ENCODE measurements at places on chromosomes 16 and 17.

- peak; percentile 16 for DNase-seq
Observed at GRCh38 chr17:48840441-48840840, 9.6 kb downstream of the CALCOCO2 start.

GRCh38 chr16:9260666-9261065 is 169.2 kb downstream of the HAPSTR1 start:
- DNase-seq, result no peak

- DNase-seq, result no peak
Observed at GRCh38 chr16:16940351-16940750, 530.4 kb downstream of the XYLT1 start.

- peak; percentile 69 for DNase-seq
Observed at GRCh38 chr16:81695321-81696165, 83.5 kb upstream of the PLCG2 start.

- no peak for DNase-seq
Observed at GRCh38 chr17:66427134-66427533, 124.7 kb downstream of the PRKCA start.

DNA sequence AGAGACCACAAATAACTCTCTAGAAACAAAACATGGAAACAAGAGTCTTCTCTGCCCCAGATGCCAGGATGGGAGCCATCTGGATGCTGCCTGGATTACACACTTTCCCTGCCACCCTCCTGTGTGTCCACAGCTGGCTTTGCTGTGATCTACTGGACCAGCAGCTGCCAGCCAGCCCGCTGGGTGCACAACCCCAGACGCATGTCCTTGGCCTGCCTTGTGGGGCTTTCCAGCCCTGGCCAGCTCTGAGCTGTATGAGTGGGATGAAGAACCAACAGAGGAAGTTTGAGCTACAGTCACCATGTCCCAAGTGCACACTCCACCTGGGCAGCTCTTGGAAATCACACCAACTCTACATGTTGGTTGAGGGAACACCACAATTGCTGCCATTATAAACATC is 57.0 kb upstream of the TNRC6C start:
- no peak for DNase-seq

DNA sequence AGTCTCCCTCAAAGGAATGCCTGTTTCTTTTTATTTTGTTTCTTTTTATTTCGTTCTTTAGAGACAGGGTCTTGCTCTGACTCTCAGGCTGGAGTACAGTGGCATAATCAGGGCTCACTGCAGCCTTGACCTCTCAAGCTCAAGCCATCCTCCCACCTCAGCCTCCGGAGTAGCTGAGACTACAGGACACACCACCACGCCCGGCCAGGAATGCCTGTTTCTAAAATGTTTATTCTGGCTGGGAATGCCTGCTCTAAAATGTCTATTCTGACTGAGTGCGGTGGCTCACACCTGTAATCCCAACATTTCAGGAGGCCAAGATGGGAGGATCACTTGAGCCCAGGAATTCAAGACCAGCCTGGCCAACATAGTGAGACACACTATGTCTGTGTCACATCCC is 2.5 kb upstream of the MMP28 start:
- DNase-seq, result no peak

- DNase-seq, result no peak
Observed at GRCh38 chr16:12588510-12588909, 215.2 kb downstream of the CPPED1 start.

- DNase-seq, result no peak
Observed at GRCh38 chr17:47937941-47938340, 3.4 kb upstream of the PNPO start.

DNA sequence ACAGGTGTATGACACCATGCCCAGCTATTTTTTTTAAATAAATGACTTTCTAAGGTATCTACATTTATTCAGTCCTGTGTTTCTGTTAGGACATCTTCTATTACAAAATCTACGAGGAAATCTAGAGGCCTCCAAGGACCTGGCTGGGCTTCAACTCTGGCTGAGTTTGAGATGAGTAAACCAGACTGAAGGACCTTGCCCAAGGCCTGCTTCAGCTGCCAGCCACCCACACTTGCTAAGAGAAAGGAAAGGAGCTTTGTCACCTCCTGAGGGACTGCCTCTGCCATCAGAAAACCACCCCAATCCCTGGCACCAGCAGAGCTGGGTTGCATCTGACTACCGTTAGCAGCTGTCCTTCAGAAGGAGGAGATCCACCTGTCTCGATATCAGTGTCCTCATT is 1.3 kb upstream of the MYO1D start:
- peak; percentile 39 for DNase-seq

- DNase-seq, result no peak
Observed at GRCh38 chr17:56638591-56639051, 45.1 kb downstream of the NOG start.

- no peak for DNase-seq
Observed at GRCh38 chr17:40361925-40362695, 2.4 kb downstream of the GJD3 start.

DNA sequence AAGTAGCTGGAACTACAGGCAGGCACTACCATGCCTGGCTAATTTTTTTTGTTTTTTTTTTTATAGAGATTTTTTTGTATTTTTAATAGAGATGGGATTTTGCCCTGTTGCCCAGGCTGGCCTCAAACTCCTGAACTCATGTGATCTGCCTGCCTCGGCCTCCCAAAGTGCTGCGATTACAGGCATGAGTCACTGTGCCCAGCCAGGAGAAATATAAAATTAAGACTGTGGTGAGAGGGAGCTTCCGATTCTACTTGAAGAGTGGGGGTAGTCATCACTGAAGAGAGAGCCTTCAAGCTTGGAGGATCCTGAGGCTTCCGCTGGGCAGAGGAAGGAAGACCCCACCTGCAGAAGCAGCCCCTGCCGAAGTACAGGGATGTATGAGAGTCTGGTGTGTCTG is 34.4 kb upstream of the RGS9 start:
- peak; percentile 64 for DNase-seq

- DNase-seq, result no peak
Observed at GRCh38 chr17:74235911-74236371, 22.6 kb downstream of the TTYH2 start.

DNA sequence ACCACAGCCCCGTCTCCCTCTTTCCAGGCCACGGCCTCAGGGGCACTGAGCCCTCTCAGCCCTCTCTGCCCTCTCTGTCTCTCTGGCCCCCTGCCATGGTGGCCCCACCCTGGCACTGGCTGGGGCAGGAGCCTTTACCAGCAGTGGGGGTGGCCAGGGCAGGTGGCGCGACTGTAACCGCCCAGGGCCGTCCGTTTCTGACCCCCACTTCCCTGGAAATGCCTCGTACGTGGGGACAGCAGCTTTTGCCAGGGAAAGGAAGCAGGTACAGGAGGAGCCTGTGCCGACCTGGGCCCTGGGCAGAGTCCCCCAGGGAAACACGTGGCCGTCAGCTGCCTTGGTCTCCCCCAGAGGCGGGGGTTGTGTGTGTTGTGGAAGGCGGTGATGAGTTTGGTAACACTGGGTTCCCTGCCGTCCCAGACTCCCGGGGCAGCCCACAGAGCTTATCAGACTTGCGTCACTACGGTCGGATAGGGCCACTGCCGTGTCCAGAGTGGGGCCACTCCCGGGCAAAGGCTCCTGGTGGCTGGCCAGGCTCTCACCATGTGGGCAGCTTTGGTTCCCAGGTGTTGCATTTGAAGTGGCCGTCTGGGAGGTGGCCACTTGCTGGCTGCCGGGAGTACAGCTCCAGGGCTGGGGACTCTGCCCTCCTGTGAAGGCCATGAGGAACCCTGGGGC is 249.3 kb upstream of the CIBAR2 start:
- no peak for DNase-seq

- no peak for DNase-seq
Observed at GRCh38 chr17:76720211-76720610, 6.2 kb downstream of the JMJD6 start.

- DNase-seq, result no peak
Observed at GRCh38 chr17:3918372-3919122, 2.3 kb upstream of the P2RX1 start.

GRCh38 chr17:75759457-75759856 is 5.5 kb downstream of the GALK1 start:
- DNase-seq, result no peak

- no peak for DNase-seq
Observed at GRCh38 chr17:57968456-57968855, 13.2 kb upstream of the CUEDC1 start.

- peak; percentile 15 for DNase-seq
Observed at GRCh38 chr17:79874329-79874981, 35.2 kb upstream of the CBX4 start.

DNA sequence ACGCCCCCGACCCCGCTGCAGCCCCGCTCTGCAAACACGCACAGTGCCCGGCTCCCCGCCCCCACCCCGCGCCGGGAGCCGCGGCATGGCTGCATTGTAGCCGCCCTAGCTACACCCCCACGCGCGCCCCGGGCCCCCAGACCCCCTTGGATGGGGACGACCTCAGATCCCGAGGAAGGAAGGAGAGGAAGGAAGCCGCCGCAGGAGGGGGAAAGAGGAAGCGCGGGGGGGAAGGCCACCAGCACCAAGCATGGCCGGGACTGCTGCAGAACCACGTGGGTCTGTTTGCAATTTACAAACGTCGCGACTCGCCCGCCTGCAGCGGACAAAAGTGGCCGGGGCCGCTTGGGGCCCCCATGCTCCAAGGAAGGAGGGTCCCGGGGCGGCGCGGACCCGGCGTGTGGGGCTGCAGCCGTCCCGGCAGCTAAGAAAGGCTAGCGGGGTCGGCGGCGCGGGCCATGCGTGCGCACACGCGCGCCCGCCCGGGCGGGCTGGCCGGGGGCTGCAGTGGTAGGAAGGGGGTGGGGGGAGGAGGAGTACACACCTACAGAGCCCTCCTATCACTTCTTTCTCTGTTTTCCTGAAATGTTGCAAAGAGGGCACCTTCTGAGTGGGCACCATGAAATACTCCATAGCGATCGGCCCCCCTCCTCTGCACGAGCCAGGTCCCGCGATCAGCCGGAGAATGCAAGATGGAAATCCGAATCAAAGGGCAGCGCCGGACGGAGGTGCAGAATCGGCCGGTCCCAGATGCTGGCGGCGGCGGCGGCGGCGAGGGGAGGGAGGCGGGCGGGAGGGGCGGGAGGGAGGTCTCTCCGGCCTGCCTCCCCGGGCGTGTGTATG is 488 bp downstream of the TFAP4 start:
- DNase-seq, result peak; percentile 25

- DNase-seq, result peak; percentile 96
Observed at GRCh38 chr17:61504697-61505096, 52.5 kb downstream of the TBX4 start.

DNA sequence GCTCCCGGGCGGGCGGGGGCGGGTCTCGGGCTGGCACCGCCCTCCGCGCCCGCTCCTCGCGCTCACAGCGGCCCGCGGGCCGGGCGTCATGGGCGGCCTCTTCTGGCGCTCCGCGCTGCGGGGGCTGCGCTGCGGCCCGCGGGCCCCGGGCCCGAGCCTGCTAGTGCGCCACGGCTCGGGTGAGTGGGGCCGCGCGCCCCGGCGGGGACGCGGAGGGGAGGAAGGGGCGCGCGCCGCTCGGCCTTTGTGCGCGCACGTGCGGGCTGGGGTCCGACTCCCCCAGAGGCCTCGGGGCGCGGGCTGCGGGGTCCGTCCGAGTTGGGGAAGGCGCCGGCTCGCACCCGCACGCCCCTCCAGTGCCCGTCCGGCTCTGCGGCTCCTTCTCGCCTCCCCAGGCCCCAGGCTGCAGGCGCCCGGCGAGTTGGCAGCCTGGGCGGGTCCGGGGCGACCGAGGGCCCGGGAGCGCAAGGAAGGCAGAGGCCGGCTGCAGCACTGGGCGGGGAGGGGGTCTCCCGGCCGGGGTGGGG is at the start of gene NME4:
TSS of gene NME4 (plus strand) at position 65 of the 527 bp plus-strand sequence. CDS start at position 89, 24 bp downstream.
- DNase-seq, result no peak

DNA sequence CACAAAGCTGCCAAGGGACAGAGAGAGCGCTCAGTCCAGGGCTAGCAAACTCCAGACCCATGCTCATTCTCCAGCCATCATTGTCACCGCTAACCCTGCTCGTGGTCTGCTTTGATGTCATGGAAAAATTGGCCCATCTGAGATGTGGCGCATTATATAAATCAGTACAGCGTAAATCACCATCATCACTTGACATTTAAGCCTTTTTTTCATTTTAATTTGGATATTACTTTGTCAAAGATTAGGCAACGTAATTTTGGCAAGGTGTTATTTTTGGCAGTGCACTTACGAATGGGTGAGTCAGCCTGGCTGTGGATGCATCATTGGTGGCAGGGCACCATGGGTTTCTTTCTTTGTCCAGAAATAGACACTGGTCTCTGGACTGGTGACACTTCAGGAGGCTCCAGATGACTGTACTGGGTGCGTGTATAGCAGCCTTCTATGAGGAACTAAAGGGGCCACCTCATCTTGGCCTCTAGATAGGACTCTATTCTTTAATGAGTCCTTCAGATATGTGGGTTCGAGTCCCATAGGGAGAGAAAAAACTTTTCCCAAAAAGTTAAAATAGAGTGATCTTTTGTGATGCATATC is 166.3 kb downstream of the MSI2 start:
- DNase-seq, result peak; percentile 78

- DNase-seq, result no peak
Observed at GRCh38 chr17:48228720-48229119, 121.2 kb downstream of the SNX11 start.

DNA sequence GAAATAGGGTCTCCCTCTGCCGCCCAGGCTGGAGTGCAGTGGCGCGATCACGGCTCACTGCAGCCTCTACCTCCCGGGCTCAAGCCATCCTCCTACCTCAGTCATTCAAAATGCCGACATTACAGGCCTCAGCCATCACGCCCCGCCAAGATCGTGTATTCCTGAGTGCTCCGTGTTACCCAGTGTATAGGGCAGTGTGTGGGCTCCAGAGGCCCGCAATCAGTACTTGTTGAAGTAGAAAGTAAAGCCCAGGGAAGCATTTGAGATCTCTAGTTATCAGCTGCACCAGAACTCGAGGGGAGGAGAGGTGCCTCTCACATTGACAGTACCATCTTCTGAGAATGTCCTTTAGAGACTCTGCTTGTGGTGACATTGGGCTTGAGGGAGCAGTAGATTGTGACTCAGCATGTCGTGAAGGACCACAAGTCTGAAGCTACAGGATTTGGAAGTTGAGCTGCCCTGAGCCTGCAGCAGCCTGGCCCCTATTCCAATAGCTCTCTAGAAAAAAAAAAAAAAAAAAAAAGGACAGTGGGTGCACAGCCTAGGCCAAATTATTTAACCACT is 1.1 kb upstream of the PRPSAP1 start:
- DNase-seq, result no peak

GRCh38 chr16:15450624-15451023 is 16.2 kb downstream of the BMERB1 start:
- DNase-seq, result no peak

DNA sequence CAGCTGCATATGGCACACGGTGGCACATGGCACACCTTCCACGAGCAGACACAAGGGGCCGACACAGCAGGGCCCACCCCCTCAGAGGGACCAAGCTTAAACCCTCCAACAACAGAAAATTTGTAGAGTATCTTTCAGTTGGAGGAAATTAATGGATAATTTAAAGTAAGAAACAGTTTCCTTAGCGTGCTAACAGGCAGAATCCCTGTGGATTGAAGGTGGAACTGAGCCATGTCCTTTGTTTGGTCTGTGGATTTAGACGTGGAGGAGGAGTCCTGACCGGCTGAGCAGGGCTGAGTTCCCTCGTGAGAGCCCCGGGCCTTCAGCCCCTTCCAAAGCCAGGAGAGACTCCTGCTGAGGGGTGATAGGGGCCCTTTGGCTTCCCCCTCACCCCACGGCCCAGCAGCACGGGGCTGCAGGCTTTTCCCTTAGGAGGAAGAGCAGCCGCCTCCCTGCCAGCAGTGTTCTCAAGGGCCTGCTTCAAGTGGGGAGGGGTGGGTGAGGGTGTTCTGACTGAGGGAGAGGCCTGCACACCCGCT is 1.4 kb upstream of the CYB561 start:
- no peak for DNase-seq

- no peak for DNase-seq
Observed at GRCh38 chr17:76270127-76270592, 5.0 kb downstream of the UBALD2 start.

GRCh38 chr16:65600629-65601028 is 478.8 kb upstream of the CDH11 start:
- no peak for DNase-seq

- DNase-seq, result no peak
Observed at GRCh38 chr17:58520843-58521430, 6.5 kb upstream of the MTMR4 start.
